ENCODE measurements at places on chromosomes 7 and 10.

DNA sequence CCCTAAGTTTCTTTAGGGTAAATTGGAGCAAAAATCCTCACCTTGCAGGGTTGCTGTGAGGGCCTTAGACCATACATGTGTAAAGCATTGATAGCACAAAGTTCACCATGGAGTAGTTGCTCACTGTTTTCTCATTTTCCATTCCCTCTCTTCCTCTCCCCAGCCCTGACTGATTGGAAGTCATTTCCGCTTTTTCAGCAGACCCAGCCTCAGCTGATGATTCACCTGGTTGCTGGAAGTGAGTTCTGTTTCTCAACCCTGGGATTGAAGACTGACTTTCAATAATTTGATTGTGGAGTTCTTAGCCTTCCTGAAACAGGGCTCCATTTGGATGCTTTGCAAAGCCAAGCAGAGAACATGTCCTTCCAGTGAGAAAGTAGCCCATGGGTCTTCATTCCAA is 107.0 kb downstream of the PLXNA4 start:
- DNase-seq = no peak

DNA sequence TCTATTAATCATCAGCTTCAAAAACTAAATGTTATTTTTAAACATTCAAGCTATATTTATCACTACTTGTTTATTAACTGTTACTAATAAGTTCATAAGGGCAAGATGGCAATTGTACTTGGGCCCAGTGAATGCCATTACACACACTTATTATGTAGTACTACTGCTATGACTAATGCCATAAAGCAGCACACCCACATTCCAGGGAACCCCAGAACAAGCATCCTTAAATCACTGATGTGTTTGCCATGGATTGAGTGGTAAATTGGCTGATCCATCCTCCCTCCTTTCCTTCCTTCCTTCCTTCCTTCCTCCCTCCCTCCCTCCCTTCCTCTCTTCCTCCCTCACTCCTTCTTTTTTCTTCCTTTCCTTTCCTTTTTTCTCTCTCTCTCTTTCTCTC is 37.4 kb upstream of the RSU1 start:
- no peak for DNase-seq

- DNase-seq = no peak
Measured at GRCh38 chr7:131095346-131095745, 232.3 kb upstream of the MKLN1 start.

- DNase-seq = no peak
Measured at GRCh38 chr10:3735175-3735574, 49.8 kb downstream of the KLF6 start.

DNA sequence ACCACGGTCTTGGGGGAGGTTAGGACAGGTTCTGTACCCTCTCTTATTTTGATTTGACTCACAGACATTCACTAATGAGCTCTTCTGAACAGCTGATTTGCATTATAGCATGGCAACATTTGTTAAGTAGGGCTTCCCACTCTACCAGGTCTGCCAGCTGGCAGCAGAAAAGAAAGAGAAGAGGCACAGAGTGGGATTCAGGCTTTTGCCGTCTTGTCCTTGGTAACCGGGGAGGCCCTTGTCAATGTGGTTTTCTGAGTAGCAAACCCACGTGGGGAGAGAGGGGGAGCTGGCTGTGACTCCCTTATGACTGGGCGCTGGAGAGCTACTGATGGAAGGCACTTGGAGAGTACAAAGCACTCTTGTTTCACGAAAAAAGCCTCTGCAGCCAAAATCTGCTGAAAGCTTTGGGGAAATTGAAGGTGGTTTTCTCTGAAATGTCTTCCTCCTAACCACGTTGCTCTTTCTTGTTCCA is 355.3 kb upstream of the GALNT17 start:
- DNase-seq = no peak

GRCh38 chr7:102833343-102833742 is 79.5 kb upstream of the LRRC17 start:
- no peak for DNase-seq

DNA sequence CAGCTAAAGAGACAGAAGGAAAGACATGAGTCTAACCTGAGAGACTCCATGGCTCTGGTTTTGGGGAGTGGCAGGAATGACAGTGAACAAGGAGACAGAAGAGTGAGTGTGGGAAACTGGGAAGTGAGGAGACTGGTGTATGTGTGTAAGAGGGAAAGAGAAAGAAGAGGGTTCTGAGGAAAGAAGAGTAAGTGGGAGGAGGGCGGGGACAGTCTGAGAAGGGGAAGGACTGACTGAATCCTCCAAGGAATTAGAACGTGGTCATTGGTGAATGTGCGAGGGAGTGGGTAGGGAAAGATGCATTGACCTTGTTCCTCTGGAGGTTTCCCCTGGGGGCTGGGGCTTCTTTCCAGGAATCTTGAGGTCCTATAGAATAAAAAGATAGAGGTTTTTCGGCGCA is 26.6 kb downstream of the WNT8B start:
- DNase-seq = no peak

DNA sequence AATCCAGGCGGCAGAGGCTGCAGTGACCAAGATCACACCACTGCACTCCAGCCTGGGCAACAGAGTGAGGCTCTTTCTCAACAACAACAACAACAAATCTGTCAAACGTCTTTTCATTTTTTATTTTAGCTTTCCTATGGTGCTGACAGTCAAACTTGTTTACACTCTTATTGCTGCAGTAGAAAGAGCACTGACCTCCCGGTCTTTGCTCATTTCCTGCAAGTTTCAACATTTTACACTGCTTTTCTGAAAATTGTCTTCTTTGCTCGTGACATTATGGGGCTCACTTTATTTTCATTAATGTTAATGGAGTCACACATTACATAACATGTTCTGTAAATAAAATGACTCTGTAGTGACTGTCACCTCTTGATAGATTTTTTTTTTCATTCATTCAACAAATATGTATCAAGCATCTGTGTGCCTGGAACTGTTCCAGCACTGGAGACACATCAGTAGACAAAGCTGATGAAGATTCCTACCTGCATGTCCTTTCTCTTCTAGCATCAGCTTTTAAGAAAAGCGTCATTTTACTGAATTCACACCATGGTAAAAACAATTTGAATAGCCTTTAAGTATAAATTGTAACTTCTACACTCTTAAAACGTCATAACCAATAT is 277.3 kb downstream of the CELF2 start:
- DNase-seq = no peak

DNA sequence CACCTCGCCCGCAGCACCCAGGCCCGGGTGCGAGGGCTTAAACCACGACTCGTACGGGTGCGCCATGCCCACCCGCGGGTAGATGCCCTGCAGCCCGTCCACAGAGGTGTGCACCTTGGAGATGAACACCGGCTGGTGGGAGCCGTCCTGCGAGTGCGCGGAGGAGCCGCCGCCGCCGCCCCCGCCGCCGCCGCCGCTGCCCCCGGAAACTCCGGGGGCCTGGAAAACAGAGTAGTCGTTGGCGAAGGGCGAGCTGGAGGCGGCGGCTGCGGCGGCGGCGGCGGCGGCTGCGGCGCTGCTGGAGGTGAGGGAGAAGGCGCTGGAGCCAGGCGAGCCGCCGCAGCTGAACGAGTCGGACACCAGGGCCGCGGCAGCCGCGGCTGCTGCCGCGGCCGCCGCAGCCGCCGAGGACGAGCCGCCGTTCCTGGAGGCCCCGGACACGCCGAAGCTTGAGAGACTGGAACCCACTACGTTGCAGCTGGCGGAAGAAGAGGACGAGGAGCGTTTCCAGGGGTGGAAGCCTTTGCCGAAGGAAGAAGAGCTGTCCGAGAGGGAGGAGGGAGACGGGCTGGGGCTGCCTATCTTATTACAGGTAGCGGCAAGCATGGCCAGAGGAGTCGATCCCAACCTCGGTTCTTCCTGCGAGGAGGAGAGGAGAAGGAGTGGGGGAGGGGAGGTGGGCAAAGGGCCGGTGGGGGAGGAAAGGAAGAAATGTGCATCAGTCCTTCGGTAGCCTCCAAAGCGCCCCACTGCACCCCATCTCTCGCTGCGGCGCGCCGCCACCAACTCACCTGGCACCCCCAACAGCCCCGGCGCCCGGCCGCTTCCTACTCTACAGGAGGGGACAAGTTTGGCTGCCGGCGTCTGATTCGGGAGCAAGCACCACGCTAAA is 1.3 kb downstream of the SP8 start:
- DNase-seq = no peak

DNA sequence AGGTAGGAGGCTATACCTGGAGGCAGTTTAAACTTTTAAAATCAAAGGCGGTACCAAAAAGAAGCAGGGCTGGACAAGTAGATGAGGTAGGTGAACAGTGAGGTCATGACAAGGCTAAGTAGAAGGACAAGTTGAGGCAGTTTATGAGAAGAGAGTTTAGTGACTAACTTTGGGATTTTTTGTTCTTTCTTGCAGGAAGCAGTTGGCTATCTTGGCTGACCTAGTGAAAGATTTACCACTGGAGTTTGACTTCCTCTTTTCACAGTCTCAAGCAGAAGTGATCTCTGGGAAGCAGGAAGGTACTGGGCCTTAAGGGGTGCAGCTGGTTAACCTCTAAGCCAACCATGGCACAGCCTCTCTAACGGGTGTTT is 26.3 kb downstream of the ENTPD7 start:
- DNase-seq = no peak

GRCh38 chr7:33624215-33624614 is 281.1 kb upstream of the BMPER start:
- no peak for DNase-seq

DNA sequence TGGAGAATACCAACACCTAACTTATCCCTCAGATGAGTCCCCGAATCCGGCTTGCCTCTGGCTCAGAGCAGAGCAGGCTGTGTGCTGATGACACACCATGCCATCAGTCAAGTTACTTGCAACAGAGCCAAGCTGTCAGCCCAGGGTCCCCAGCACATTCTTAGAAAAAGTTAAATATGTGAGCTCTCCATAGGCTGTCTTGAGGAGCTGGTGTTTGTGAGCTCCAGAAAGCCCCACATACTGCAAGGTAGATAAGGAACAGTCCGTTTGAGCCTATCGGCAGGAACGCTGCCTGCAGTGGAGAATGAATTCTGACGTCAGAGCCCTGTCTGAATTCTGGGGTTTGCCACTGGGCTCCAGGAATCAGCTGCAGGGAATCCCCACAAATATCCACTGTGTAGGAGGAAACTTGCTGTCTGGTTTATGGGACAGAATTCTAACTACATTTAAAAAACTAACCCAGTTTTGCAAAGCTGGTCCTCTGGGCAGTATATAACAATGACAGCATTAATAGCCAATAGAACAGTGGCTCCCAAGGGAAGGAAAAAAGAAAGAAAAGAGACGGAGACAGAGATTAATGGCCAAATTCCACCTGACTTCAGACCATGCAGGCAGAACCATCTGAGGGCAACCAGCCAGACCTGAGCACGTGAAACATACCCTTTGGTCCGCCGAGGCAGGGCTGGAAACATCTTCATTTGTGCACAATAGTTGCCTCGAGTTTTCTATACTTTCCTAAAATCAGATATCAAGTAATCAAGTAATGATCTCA is 3.6 kb downstream of the SFXN4 start:
- no peak for DNase-seq
